ENCODE measurements at places on chromosomes 4 and X.

GRCh38 chr4:78557841-78558240, 6.3 kb downstream of the ANXA3 start:
- no peak for DNase-seq

DNA sequence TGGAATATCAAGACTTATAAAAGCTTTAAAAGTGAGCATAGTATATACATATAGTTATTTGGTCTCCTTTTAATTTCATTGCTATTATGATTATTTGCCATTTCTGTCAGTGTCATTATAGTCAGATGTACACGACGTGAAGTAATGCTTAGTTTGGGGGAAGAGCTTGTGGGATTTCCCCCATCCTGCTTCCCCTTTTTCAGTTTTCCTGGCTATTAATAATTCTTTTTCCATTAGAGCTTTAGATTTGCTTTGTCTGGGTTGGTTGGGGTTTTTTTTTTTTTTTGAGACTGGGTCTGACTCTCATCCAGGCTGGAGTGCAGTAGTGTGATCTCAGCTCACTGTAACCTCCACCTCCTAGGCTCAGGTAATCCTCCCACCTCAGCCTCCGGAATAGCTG, 5.4 kb downstream of the ABCE1 start:
- DNase-seq, result no peak

DNA sequence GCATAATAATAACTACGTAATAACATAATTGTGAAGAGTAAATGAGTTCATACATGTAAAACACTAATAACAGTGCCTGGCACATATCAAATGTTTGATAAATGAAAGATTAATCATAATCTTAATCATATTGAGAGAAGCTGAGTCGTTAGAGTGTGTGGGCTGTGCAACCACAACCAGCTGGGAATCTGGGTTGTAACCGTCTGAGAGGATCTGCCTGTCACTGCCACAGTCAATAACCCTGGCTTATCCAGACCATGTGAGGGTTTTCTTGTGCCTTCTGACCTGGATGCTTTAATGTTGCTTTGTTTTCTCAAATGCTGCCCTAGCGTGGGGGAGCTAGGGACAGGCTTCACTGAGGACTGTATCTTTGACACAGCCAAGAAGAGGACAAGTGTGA, 73.9 kb downstream of the TRPC5 start:
- DNase-seq, result no peak

DNA sequence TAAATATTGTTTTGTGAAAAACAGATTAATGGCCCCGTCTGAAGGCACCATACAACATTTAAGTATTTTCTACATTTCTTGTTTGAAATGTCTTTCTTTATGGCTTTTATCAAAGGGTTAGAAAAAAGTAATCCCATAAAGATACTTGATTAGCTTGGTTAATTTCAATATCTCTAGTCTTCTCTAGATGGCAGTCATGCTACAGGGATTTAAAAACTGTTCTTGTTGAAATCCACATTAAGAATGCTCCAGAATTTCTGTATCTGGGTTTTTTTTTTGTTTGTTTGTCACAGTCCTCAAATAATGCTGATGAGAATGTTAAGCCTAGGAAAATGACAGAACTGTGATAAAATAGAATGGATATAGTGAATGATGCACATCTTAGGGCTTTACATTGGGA, 109.0 kb upstream of the AADAT start:
- DNase-seq, result peak; percentile 9

- peak; percentile 16 for DNase-seq
Observed at GRCh38 chr4:186291256-186291890, 25.4 kb downstream of the F11 start.
